Right renal pelvis (tissue), 4 donors: ENCODE measurements at places on chromosomes 4 and X. TPM values are rescaled to one million over a fixed set of nuclear protein-coding genes. Genes with fewer than 3 reads are reported as not detected.

KIAA1210 gene
- 2.2 TPM for polyA plus RNA-seq

DNA sequence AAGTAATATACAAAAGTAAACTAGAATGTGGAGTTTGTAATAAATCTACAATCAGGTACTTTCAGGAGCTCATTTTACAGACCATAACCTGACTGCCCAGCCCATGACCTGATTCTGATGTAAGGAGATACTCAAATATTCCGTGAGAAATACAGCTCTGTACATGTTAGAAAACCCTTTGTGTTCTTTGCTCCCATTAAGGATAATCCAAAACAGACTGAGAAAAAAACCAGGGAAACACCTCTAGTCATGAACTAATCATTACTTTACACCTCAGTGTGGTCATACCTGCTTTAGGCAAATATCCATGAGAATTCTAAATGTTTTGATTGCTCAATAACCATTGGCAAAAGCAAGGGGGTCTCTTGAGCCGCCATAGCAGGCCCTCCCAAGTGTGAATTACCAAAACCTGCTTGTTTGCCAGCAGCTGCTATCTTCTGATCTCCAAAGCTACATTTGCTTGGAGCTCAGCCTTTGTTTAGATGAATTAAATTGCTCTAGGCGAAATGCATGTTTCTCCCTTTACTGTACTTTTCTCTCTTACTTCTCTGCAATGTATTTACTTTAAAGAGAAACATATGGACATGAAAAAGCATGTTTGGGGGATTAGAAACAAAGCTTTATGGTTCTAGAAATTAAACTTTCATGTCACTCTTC, 79.1 kb downstream of the ANKRD50 start:
- DNase-seq, result no peak

MAGEC1 gene
- not detected for polyA plus RNA-seq

FGFBP2 gene
- polyA plus RNA-seq, result 0.13 TPM

TBX22 gene
- polyA plus RNA-seq, result 4.1 TPM

GRCh38 chrX:18890724-18891547, 93.0 kb downstream of the PHKA2 start:
- DNase-seq, result no peak

GRCh38 chr4:43882470-43882869, 566.1 kb downstream of the KCTD8 start:
- no peak for DNase-seq

GRCh38 chr4:108885211-108885610, 122.4 kb upstream of the ETNPPL start:
- DNase-seq, result no peak

GRCh38 chr4:103091601-103092223, 7.9 kb downstream of the BDH2 start:
- DNase-seq, result no peak

DNA sequence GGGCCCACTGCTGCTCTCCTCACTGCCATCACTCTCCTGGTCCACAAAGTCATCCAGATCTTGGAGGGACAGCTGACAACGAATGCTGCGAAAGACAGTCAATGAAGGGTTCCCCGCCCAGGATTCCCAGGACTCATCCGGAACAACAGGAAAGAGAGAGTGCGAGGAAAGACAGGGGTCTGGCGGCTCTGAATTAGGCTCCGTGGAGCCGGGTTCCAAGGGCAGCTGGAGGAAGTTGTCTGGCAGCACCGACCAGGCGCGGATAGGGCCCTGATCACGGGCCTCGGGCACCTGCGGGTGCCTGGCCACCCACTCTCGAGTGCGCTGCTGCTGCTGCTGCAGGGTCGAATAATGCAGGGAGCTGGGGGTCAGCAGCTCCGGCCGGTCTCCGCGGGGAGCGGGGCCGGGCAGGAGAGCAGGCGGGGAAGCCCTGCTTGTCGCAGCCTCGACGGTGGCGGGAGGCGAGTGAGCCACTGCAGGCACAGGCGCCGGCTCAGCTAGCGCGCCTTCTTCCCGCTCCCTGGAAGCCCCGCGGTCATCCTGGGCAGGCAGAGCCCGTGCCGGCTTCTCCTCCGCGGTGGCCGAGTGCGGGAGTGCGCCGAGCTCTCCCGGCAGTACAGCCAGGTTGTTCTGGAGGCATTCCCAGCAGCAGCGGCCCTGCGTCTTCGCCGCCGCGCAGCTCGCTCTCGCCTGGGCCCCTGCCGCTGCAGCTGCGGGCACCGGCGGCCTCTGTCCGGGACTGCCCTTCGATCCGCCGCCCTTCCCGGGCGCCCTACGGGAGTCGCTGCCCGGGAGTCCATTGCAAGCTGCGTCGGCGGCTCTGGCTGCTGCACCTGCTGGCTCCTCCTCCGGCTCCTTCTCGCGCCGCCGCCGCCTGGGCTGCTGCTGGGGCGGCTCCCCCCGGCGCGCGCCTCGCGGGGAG, 1.1 kb downstream of the SOWAHB start:
- peak; percentile 50 for DNase-seq

GRCh38 chr4:158858410-158859199, 89.8 kb downstream of the FNIP2 start:
- no peak for DNase-seq

DNA sequence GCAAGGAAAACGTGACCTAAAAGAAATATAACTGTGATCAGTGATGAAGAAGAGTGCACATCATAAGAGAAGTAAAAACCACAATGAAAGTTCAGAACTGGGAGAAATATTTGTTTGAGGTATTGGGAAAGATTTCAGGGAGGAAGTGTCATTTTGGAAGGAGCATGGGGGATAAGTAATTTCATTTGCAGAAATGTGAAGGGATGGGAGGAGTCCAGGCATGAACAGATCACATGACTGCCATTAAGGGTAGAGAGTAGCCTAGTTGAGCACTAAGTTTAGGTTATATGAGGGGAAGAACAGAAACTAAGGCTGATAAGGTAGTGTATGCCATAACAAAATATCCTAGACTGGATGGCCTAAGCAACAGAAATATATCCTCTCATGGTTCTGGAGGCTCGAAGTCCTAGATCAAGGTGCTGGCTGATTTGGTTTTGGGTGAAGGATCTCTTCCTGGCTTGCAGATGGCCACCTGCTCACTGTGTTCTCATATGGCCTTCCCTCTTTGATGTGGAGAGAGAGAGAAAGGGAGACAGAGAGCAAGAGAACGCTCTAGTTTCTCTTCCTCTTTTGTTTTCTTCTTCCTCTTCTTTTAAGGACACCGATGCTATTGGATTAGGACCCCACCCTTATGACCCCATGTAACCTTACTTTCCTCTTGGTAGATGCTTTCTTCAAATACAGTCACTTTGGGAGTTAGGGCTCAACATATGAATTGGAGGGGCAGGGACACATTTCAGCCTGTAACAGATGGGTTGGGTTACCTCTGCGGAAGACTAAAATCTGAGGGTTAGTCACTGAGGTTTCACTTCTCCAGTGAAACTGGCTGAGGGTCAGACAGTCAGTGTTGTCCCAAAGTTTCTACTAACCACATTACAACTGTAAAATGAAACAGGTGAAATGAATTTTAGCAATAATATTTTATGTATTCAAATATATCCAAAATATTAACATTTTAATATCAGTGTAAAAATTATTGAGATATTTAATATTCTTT, 77.9 kb downstream of the EGF start:
- DNase-seq, result no peak

SLIT2 gene
- polyA plus RNA-seq, result 52.6 TPM

DNA sequence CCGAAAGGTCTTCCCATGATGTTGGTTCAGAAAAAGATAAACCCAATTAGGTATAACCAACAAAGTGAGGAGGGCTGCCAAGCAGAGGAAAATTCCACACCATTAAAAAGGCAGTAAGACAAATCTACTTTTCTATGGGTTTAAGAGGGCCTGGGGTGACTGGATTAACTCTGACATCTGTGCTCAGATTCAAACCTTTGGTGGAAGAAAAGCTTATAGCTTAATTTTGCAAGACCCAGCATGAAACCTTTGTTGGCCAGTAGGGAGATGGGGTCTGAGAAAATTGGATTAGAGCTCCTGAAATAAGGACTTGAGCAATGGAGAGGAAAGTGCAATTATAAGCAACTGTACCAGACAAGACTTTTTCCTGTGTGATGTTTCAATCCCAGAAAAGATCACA, 104.2 kb downstream of the KDR start:
- DNase-seq, result no peak

- DNase-seq, result no peak
Observed at GRCh38 chrX:45986971-45987370, 558.2 kb downstream of the ZNF674 start.

- no peak for DNase-seq
Observed at GRCh38 chr4:107066621-107067020, 30.5 kb upstream of the DKK2 start.

DNA sequence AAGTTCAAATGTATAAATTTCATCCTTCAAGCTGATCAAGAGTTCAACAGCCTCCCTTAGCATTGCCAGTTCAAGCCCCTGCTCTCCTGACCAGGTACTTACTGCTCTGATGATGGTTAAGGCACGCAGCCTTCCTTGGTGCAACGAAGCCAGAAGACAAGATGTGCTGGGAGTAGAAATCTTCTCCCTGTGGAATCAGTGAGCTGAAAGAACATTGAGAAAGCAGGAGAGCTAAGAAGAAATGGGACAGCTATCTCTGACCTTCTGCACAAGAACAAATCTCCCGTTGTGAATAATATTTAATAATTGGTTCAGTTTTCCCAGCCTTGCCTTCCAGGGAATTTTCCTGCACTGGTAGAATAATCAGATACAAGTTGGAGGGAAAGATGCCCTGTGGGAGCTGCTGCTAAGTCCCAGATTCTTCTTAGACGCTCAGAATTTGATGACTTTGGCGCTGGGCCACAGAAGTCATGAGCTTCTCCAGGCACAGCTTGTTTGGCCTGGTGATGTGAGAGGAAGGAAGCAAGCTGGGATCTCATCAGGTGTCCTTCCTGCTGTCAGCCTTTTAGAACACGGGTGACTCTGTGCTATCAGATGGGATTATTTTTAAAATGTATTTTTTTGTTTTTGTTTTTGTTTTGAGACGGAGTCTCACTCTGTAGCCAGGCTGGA, 77.8 kb downstream of the CD38 start:
- DNase-seq, result peak; percentile 35

DNA sequence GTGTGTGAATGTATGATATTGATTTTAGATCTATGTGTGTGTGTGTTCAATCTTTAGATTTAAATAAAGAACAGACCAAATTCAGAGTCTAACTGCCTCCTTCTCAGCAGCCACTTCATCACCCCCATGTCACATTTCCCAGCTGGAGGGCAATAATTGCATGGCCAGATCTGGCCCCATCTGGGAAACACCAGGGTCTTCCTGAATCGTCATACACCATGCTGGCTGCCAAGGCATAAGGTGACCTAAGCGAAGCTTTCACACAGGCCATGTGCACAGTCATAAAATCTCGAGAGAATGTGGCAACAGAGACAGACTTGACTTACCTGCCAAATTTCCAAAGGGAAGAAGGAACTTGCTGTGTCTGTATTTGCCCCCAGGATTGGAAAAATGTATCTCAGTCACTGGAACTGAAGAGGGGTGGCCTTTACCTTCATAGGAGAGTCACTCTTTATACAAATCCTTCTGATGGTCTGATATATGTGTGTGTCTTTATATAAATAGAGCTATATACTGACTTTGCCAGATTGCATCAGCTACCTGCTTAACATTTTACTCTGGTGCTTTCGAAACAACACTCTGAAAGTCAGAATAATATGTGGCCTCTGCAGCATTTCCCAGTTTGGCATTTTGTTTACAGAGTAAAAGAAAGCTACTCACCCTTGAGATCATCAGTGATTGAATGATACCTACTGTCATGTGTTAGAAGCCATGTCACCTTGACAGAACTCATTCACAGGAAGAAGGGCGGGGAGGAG, at the start of gene PLAC1:
Gene PLAC1, minus strand, starts transcription at position 470 of the 758 bp plus-strand sequence. CDS start 91,789 bp downstream, outside the sequence.
- DNase-seq, result no peak

BEX3 gene
- 588 TPM for polyA plus RNA-seq

ANK2 gene
- polyA plus RNA-seq, result 62.2 TPM

DNA sequence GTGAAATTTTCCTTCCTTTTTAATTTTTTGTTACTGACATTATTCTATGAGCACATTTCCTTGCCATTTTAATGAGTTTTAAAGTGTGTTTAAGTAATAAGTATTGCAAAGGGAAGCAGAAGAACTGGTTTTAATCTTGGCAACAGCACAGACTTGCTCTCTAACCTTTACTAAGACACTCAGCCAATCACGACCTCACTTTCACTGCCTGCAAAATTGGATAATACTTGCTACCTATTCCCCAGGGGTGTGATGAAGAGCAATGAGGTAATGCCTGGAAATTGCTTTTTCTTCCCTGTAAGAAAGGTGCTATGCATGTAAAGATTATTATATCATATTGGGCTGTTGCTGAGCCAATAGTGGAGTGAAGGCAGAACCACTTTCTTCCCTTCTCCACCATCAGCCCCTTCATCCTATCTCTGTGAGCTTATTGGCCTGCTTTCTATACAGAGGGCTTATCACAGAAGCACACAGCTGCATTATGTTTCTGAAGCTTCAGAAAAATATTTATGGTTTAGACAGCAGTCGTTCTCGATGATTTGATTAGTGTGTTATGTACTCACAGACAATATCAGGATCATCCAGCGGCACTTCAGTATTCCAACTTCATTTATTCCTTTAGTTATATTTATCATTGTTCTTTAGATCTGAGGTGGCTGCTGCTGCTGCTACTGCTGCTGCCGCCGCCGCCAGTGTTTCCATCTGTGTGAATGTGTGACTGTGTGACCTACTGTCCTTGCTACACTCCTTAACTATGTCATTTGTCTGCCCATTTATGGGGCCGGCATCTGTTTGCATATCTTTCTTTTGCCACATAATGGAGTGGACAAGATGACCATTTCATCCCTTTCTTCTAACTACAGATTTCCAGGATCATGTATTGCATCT, 255.1 kb downstream of the C4orf33 start:
- no peak for DNase-seq

- no peak for DNase-seq
Observed at GRCh38 chr4:8761824-8762205, 109.8 kb downstream of the HMX1 start.

- no peak for DNase-seq
Observed at GRCh38 chr4:177680308-177680707, 238.1 kb upstream of the AGA start.

DNA sequence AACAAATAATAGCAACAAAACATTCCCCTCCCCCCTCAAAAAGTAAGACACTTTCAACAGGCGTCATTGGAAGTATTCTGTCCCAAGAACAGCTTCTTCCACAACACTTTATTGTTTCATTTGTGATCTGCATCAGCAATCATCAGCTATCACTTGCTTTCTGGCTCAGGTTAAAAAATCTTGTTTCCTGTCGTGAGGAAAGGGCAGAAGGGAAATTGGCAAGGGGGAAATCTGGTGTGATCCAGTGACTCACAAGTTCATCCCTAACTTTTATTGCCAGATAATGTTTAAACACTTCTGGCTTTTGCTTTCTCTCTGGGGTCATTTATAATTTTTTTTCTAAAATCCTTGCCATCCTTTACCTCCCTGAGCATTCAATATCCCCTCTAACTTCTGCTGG, 247.4 kb upstream of the GIMD1 start:
- no peak for DNase-seq

USP26 gene
- not detected for polyA plus RNA-seq

GRCh38 chrX:4787971-4788370, 1074.5 kb upstream of the PRKX start:
- DNase-seq, result no peak

CTAG1A gene
- not detected for polyA plus RNA-seq

- DNase-seq, result no peak
Observed at GRCh38 chrX:103687696-103688201, 1.2 kb upstream of the MORF4L2 start.
